ENCODE measurements at places on chromosomes 3 and 15.

GRCh38 chr15:73246898-73247297 is 121.9 kb downstream of the HCN4 start:
- DNase-seq, result no peak

DNA sequence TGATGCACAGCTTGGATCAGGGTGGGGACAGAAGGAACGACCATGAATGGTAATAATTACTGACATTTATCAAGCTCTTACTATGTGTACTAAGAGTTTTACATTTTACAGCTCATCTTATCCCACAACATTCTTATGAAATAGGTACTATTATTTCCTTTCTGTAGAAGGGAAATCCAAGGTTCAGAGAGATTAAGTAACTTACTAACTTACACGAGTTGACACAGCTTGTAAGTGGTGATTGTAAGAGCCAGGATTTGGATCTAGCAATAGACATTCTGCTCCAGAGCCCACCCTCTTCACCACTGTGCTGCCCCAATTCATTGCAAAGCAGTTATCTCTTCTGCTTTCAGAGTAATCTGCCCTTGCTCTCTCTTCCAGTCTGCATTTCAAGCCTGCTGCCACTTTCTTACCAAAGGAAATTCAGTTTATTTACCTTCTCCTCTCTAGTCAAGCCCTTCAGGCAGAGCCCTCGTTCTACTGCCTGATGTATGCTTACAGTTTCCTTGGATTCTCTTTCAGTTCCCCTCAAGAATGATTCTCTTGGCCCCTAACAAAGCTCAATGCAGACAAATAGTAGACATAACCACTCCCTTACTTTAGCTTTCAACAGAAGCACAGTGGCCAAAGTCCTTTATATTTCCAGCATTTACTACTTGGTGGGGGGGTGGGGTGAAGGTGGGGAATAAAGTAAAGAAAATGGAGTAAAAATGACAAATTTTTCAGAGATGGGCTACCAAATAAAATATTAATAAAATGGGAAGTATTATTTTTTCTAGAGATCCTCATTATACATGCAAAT is 65.8 kb downstream of the ATP8B4 start:
- no peak for DNase-seq

- no peak for DNase-seq
Observed at GRCh38 chr3:82556113-82556512, 794.7 kb upstream of the GBE1 start.

- DNase-seq, result no peak
Observed at GRCh38 chr3:76044601-76045600, 259.6 kb upstream of the ZNF717 start.

GRCh38 chr3:59769127-59769750 is 719.4 kb upstream of the CFAP20DC start:
- no peak for DNase-seq

GRCh38 chr3:50450209-50450921 is 53.1 kb downstream of the CACNA2D2 start:
- peak; percentile 53 for DNase-seq
